ENCODE measurements at places on chromosomes 6 and 20.

DNA sequence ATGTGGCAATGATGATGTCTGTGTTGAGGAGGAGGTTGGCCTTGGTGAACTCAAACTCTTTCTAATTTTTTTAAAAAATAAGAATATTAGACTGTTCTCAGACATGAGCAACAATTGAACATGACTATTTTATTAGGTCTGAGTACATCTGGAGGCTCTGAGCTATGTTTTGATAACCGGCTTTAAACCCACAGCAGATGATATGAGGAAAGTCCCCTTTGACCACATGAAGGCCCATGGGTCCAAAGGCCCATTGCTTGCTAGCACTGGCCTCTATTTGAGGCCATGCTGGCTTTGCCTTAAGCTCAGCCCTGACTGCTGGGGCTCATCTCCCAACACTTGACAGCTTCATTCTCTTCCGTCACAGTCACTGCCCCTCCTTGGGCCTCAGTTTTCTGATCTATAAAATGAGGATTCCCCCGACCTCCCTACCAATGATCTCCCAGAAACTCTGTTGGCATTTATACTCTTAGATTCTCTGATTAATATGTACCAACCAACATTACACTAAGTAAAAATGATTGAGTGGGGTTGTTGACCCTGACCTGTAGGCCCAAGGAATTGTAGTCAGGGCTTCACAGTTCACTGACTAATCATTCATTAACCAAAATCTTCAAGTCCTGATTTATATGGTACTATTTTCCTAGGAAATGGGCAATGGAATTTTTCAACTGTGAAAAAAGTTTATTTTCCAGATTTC, 23.9 kb upstream of the TINAG start:
- DNase-seq: no peak

DNA sequence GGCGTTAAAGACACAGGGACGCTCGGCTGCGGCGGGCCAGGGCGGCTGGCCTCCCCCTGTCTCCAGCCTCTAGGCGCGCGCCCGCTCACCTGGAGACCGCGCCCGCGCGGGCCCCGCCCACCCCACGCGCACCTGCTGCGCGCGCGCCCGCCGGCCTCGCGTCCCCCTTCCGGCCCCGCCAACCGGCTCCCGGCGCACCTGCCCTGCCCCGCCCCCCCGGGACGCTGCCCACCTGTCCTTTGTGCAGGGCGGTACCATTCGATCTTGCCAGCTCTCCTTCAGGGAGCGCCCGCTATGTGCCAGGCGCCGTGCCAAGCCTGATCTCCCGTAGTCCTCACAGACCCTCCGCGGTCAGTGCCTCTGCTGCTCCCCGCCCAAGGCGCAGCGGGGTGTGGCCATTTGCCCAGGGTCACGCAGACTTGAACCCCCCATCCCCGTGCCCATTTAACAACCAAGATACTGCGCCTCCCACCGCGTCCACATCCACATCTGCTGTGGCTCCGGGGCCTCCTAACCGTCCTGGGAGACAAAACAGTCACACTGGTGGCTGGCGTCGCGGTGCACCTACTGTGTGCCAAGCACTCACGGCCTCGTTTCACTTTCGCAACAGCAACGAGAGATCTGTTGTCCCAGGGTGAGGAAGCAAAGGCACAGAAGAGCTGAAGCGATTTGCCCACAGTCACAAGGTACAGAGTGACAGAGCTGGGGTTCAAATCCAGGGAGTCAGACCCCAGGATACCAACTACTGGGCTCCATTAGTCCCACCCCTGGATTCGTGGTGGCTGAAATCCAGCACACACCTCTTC, 48.1 kb downstream of the NOL4L start:
- DNase-seq: peak; percentile 51

DNA sequence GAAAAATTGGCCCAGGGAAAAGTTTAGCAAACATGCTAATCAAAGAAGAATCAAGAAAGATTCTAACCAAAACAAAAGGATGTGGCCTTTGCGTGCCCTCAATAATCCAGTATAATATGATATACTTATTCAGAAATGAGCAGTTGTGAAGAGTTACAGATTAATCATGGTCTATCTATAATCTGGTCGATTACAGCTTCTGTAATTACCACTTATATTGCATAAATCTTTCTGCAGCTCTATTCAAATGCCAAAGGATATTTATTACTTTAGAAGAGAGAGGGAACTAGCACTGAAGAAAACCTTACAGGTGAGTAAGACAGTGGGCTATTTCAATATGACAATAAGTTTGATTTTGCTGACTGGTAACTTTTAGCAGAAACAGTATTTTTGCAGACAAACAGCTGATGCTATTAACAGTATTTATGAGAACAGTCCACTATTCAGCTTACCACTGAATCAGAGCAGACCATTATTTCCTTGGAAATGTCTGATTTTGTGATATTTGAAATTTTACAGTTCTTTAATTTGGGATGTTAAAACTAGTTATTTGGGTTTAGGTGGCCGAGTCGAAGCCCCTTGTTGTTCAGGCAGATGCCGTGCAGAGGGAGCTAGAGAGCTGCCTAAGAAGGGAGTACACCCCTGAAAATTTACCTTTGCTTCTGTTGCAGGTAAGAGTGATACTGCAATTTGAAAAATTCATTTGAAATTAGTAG, 92.2 kb downstream of the CEP57L1 start:
- DNase-seq: peak; percentile 48

- DNase-seq: no peak
These were observed 135.4 kb downstream of the JPH2 start for GRCh38 chr20:44051661-44052000.

GRCh38 chr6:108437821-108438220, 122.9 kb upstream of the FOXO3 start:
- no peak for DNase-seq

DNA sequence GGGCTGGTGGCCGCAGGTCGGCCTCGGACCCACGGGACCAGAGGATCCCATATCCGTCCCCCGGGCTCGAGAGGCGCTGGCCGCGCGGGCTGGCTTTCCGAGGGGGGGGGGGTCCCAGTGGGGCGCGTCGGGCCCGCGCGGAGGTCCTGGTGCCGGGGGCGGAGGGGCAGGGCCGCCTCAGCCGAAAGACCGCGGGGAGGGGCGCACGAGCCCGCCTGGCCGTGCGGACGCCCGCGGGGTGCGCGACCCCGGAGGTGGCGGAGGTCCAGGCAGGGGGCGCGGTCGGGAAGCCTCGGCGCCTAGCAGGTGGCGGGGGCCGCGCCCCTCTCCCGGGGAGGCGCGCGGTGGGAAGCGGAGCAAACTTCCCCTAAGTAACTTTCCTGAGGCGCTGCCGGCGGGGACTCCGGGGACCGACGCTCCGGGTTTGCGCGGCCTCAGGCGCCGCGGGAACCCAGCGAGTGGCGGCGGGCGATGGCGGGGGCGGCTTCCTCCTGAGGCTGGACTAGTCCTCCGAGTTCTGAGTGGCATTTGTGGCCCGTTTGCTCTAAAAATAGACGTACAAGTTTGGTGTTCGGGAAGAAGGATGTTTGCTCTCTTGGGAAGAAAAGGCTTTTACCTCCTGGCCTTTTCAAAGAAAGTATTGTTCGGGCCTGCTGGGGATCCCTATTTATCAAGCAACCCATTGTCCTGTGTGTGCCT, 26.5 kb upstream of the BTBD3 start:
- DNase-seq: no peak

DNA sequence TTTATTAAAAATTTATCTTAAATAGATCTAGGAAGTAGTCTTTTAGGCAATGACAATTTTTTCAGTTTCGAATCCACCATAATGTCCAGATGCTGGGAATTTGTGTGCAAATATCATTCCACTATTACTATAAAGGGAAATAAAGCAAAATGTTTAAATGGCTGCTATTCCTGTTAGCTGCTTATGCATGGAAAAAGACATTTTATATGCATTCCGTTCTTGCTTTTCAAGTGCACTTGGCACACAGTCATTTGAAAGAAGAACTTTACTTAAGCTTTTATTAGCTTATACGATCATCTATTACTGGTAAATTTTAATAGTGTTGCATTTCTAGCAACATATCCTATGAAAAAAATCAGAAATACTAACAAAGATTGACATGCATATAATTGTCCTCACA, 42.0 kb downstream of the PRL start:
- no peak for DNase-seq

- no peak for DNase-seq
These were observed 282.0 kb upstream of the FLRT3 start for GRCh38 chr20:14619411-14619810.

Data from activated naive CD4-positive, alpha-beta T cell (primary cell).